ENCODE measurements at places on chromosomes 5 and 9.

- DNase-seq = no peak
Measured at GRCh38 chr5:53882676-53883031, 322.2 kb downstream of the NDUFS4 start.

- no peak for DNase-seq
Measured at GRCh38 chr9:130535818-130536521, 43.4 kb upstream of the FUBP3 start.

DNA sequence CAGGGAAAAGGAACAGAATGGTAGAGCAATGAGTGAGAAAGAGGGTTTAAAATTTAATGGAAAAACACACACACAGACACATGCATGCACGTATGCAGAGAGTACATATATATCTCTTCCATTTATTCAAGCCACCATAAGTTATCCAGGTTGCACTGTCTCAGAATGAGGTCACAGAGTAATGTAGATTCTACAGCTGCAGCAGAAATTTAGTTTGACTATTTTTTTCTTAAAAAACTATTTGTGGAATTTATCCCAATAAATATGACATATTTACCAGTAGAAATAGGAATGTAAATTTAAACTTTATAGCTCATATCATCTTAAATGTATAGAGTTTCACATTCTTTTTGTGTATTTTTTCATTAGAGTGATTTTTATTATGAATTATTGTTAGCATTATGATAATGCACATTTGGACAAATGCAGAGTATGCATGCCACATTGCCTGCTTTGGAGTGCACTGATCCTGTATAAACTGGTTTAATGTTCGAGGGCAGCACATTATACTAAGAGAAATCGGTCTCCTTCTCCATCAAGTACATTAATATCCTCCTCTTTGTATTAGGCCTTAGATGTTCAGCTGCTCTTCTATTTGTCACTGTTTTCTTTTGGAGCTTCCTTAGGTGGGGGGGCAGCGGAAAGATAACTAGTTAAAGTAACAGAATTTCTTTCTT, 216.3 kb upstream of the TARS1 start:
- DNase-seq = no peak

GRCh38 chr9:2229109-2229721, 214.1 kb downstream of the SMARCA2 start:
- no peak for DNase-seq

GRCh38 chr9:96490534-96491078, 40.6 kb downstream of the HABP4 start:
- DNase-seq = no peak

DNA sequence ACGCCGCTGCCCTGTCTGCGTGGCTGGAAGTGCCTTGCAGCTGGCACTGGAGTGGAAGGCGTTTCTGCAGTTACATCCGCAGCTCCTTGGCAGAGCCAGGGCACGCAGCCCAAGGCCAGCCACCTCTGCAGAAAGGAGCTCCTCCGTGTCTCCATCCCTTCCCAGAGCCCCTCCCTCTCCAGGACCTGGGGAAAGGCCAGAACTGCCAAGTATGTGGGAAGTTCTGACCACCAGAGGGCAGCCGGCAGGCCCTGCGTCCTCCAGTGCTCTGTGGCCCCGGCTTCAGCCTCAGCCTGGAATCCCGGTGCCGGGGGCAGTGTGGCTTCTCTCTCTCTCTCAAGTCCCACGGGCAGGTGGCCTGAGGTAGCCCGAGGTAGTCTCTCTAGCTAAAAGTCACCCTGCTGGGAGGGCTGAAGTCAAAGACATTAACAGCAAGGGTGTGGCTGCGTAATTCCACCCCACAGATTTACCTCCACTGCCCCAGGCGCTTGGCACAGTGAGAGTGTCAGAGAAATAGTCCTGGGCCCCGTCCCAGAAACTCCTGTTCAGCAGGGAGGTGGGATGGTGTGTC, 101.7 kb upstream of the FCN2 start:
- no peak for DNase-seq

DNA sequence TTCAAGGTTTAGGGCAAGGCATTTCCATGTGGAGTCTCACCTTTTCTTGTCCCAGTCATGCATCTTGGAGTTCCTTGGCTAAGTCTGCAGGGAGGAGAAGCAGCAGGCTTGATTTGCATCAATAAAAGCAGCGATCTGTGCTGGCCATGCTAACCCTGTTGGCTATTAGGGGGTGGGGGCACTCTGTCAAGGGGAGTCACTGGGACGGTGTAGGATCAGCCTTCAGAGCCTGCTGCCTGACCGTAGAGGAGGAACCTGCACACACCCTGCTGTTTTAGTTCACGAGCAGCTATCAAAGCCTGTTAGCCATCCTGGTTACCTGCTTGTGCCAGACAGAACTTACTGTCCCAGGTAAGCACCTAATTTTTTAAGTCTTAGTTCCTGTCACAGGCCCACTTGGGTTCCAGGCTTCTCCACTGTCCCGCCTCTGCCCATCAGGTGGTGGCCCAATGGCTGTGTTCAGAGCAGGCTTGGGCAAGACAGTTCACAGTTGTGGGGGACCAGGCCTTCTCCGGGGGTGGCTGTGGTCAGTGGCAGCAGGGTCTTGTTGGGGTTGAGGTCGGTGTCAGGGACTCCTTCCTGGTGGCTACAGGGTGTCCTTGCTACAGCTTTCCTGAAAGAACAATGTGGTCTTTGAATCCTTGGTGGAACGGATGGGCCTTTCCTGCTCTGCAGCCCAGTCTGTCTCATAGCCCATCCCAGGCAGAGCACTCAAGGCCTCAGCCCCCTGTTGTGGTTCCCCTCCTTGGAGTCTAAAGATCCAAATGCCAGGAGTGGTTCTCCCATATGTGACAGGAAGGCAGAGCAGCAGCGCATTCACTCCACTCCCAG, 43.7 kb downstream of the SECISBP2 start:
- no peak for DNase-seq

DNA sequence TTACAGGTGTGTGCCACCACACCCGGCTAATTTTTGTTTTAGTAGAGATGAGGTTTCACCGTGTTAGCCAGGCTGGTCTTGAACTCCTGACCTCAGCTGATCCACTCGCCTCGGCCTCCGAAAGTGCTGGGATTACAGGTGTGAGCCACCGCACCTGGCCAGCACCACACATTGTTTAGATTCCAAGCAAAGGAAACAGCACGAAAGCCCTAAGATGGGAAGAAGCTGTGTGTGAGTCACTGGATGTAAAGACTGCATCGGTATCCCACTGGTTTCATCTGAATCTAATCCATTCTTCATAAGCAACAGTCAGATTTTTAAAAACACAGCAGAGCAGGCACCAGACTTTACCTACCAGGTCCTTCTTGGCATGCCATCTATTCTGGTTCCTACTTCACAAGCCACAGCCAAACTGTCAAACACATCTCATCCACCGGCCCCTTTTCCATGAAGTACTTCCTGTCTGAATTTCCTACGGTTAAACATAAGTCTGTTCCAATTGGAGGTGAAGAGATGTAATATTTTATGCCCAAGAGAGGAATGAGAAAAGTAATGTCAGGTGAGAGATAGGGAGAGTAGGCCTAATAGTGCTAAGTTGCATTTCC, 17.4 kb downstream of the UBTD2 start:
- DNase-seq = no peak

Data from stimulated activated CD4-positive, alpha-beta T cell treated with anti-CD3 and anti-CD28 coated beads, Interleukin-4, amount 100 ng/mL, for 48 hours (primary cell).